ENCODE measurements at places on chromosomes 16 and 17.

DNA sequence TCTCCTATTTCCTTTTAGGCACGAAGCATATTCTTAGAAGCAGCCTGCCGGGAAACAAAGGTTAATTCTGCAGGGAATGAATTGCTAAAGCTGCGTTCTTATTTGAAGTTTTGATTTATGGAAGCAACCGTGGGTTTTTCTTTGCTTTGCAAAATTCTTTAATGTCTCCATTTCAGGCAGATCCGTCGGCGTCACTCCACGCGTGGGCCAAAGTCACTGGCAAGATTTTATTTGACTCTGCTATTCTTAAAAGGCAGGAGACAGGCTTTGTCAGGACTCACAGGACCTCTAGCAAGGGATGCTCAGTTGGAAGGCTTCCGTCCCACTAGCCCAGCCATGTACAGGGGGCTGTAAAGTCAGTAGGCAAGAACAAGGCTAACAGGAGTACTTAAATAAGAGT is 387.3 kb upstream of the XYLT1 start:
- DNase-seq: no peak

DNA sequence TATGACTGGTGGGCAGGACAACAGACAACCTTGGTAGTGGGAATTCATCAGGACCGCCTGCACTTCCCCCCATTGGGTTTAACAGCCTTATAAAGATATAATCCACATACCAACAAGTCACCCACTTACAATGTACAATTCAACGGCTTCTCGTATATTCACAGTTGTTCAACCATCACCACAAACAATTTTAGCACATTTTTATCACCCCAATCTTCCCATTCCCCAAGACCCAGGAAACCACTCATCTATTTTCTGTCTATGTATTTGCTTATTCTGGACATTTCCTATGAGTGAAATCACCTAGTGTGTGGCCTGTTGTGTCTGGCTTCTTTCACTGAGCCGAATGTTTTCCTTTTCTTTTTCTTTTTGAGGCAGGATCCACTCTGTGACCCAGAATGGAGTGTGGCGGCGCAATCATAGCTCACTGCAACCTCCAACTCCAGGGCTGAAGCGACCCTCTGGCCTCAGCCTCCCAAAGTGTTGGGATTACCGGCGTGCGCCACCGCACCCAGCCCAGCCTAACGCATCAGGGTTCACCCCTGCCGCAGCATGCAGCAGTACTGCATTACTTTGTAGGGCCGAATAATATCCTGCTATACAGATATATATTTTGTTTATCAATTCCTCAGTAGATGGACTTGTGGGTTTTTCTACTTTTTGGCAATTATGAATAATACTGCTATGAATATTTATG is 10.9 kb downstream of the ANKS3 start:
- no peak for DNase-seq

DNA sequence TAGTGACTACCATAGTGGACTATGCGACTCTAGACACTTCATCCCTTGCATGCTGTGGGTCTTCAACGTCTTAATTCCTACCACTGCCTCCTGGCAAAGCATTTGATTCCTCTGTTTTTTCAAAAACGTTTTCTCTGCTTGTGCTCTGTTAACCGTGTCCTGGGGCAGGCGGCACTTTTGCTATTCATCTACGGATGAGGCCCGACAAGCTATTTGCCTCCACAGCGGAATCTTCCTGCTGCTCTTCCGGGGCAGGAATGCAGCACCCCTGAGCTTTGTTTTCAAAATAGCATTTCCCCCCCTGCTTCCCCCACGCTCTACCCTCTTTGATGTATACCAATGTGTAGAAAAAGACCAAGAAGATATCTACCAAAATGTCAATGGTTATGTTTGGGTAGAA is 39.8 kb upstream of the METTL16 start:
- DNase-seq: no peak

- DNase-seq: no peak
These were observed 7.9 kb downstream of the SUPT6H start for GRCh38 chr17:28669918-28670317.

DNA sequence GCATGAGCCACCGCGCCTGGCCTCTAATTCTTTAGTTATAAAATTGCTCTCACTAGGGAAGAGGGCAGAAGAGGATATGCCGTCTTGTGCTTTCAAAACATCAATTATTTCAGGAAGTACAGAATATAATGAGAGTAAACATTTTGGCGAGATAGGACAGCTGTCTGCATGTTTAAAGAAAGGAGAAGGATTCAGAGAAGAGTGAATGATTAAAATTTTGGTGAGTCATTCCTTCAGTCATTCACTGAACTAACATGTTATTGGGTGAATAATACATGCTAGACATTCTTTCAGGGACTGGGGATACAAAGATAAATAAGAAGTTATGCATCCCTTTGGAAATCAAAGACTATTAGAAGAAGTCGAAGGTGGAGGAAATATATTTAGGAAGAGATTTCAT is 590.3 kb upstream of the GOT2 start:
- no peak for DNase-seq

- DNase-seq: no peak
These were observed 273.5 kb upstream of the IRX5 start for GRCh38 chr16:54657058-54657708.

GRCh38 chr17:81513372-81513752 is 763 bp upstream of the ACTG1 start:
- peak; percentile 79 for DNase-seq

- DNase-seq: no peak
These were observed 579 bp downstream of the MT1A start for GRCh38 chr16:56639045-56639444.

- no peak for DNase-seq
These were observed 19.6 kb downstream of the MVP start for GRCh38 chr16:29839822-29840221.

- no peak for DNase-seq
These were observed 463.8 kb upstream of the HSBP1 start for GRCh38 chr16:83343935-83344366.

GRCh38 chr17:56389356-56389755 is 204.1 kb upstream of the NOG start:
- DNase-seq: no peak

DNA sequence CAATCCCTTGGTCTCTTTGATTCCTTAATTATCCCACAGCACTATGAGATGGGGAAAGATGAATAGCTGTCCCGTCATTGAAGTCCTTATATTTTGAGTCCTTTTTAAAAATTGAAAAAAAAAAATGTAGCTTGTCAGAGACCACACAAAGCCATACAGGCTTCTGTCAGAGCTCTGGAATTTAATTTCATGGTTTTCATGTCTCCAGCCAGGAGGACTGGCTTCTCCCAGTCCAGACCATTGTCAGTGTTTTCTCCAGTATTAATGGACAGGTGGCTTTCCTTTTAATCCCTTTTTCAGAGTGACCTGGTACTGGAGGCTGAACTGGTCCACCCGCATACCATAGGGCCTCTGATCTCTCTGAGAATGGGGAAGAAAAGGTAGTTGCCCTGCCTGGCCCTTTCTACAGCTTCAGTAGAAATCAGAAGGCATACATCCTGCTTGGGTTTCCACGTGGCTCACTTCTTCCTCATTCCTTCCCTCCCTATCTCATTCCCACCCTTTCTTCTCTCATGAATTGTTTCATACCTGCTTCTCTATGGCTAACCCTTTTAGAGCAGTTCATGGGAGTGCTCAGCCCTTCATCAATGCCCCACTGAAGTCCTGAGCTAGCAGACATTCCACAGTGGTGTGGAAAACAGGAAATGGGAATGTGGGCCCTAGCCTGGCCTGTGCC is 29.1 kb downstream of the TRIM16 start:
- DNase-seq: no peak

GRCh38 chr16:88484505-88485365 is 31.7 kb downstream of the ZFPM1 start:
- DNase-seq: no peak

GRCh38 chr17:32103476-32104113 is 38.7 kb upstream of the RHOT1 start:
- DNase-seq: no peak

DNA sequence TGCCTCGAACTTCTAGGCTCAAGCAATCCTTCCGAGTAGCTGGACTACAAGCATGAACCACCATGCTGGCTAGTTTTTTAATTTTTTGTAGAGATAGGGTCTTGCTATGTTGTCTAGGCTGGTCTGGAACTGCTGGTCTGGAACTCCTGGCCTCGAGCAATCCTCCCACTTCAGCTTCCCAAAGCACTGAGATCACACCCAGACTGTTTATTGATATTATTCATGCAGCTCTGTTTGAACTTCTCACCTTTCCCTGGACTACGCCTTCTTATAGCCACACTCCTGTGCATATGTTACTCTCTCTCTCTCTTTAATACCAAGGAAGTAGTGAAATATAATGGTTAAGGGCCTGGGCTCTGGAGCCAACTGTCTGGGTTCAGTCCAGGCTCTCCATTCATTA is 4.6 kb downstream of the COG7 start:
- no peak for DNase-seq

DNA sequence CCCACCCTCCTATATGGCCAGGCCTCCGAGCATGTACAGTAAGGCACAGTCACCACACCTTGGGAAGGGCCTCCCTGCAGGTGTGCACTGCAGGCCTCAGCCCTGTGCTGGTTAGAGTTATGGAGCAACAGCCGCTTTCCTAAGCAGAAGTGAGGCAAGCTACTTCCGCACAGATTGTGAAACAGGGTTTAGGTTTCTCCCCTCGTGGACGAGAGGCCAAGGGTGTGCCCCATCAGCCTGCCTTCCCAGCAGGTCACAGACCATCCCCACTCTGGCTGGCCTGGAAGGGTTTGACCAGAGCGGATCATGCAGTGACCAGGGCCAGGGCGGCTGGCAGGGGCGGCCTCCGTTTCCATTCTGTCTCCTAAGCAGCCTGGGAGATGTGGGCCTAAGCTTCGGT is 4.7 kb downstream of the MSRB1 start:
- no peak for DNase-seq

DNA sequence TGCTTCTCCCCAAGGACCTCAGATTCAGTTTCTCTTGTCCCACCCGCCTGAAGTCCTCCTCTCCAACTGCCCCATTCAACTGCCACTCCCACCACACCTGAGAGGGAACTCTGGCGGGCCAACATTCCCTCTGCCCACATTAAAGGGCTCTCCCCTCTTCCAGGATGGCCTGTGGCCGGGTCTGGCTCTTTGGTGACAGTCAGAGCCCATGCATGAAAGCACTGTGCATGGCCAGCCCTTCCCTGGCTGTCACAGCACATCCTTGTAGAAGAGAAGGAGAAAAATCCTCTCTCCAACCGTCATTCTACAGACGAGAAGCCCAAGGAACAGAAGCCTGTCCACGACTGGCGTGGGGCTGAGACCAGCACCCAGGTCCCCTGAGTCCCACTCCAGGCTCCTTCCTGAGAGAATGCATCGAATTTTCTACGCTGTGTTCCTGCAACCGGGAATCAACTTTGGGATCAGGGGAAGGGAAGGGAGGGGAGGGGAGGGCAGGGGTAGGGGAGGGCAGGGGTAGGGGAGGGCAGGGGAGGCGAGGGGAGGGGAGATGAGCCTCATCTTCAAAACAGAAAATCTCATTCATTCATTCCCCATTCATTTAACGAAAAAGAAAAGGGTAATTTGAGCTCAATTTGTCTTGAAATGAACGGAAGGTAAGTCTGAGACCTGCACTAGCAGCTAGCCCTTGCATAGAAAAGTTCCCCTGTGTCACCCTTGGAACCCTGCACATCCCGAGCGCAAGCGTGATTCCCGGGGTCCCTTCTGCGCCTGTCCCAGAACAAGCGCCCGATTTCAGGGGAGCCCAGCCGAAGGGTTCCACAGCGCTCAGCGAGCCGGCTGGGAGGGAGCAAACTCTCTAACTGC is at the start of gene ABCC12:
ABCC12 (minus strand) TSS at position 68 of the 864 bp plus-strand sequence. CDS start 9,569 bp downstream, outside the sequence.
- DNase-seq: no peak

GRCh38 chr16:53952215-53953208 is 248.6 kb downstream of the FTO start:
- no peak for DNase-seq

GRCh38 chr16:81939164-81940056 is 71.9 kb downstream of the SDR42E1 start:
- DNase-seq: no peak

DNA sequence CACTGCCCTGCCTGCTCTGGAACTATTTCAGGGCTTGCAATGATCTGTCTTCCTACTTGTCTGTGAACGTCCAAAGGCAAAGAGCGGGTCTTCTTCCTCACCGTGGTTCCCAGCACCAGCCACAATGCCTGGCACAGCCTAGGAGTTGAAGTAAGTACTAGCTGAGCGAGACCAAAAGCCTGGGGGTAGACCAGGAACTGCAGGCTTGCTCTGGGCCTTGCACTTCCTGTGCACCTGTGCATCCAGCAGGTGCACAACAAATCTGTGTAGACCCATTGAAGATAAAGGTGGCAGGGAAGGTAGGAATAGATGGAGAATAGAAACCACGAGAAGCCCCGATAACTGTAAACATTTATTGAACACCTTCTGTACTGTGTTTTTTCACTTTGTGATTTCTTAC is 4.6 kb downstream of the FAM171A2 start:
- DNase-seq: no peak

DNA sequence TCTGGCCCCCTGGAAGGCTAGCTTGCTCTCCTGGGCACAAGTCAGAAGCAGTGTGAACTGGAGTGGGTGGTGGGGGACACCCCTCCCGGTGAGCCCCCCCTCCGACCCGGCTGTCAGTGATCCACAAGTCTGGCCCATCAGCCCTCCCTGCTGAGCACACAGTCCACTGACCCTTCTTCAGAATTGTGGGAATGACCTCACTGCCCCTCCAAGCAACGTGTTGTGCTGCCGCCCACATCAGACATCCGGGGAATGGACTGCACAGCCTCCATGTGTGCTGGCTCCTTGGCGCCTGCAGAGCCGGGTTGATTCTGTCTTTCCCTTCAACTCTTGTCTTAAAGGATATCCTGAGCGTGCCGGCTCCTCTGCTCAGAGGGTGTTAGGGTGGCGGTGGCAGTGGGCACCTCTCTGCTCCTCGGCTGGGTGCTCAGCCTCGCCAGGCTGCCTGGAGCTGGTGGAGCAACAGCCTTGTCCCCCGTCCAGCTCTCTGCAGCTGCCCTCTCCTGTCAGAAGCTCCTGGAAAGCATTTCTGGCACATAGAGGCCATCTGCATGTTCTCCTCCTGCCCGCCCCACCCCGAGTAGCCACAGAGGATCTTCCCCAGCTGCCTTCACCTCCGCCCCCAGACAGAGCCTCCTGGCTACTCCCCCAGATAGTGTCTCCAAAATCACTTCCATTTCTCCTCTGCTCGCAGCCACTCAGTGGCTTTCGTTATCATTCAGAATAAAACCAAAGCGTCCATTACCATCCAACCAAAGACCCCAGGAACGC is 19.8 kb downstream of the NPTX1 start:
- no peak for DNase-seq

DNA sequence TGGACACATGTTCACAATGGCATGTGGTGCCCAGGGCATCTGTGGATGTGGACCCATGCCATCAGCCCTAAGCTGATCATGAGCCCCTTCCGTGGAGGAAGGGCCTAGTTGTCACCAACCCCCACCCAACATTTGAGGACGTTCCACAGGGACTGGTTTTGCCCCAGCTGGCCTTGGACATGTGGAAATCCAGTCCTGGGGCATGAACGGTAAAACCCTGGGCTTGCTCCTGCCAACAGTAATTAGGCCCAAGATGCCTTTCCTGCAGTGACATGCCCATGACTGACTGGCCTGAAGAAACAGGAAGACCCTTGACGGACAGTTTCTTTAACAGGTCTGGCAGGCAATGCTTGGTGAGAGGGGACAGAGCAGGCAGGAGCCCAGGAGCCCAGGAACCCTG is 7.7 kb downstream of the TNS4 start:
- no peak for DNase-seq

Data from natural killer cell treated with Interleukin-12 subunit alpha and Interleukin-12 subunit beta and Interleukin-15 and Interleukin-18, amount 100 ng/mL, for 72 hours (primary cell).